ENCODE measurements at places on chromosomes 7 and 10.
A peak's percentile ranks its signal among the peaks of the same experiment; 100 is the strongest.

- DNase-seq, result no peak
- H3K27ac ChIP-seq, result no peak overlapping the region
- H3K36me3 ChIP-seq, result no peaks in the 10 kb centered on the region
- H3K4me3 ChIP-seq, result no peak overlapping the region
- no peaks in the 10 kb centered on the region for H3K4me1 ChIP-seq
These were observed 445.8 kb downstream of the PLXNA4 start for GRCh38 chr7:132130497-132130896.

DNA sequence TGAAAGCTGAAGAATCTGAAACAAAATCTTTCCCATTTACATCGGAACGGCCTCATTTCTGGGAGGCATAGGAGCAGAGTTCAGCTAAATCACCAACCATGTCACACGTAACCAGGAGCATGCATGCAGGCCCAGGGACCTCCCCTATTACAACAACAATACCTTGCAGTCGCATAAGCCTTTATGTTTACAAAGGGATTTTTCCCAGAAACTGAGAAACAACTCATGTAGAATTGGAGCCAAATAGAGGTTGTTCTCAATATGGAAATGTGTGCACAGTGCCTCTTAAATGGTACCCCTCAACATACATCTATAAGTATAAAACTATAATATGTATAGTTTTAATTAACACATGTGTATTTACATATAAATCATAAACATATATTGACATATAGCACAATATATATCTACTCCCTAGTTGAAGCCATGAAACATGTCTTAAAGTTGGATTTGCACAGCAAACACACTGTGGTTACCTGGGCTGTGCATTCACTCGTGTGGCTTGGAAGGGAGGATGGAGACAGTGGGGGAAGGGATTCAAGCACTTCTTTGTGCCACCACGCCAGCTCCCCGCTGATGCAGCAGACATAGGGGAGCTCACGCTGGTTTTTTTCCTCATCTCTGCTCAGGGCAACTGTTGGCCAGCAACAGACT, 35.0 kb upstream of the DGKI start:
- peaks cover 5% of the 10 kb centered on the region for H3K36me3 ChIP-seq
- no peak overlapping the region for H3K27ac ChIP-seq
- DNase-seq, result no peak
- H3K27me3 ChIP-seq, result no peaks in the 10 kb centered on the region

DNA sequence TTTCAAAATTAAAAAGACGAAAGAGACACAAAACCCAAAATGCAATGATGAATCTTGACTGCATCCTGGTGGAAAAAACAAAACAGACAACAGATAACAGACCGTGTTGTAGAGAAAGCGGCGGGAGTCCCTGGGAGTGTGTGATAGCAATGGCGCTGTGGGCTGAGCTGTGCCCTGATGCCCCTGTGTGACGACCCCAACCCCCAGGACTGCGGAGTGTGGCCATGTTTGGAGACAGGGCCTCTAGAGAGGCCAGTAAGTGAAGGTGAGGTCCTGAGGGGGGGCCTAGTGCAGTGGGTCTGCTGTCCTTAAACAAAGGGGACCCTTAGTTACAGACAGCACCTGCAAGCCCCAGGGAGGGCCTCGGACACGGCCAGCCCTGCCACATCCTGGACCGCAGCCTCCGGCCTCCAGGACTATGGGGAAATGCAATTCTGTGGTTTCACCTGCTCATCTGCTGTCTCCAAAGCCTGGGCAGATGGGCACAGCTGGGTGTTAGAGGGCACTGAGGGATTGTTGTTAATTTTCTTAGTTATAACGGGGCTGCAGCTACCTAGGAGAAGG, 277.7 kb downstream of the DNAJB6 start:
- no peak overlapping the region for H3K4me3 ChIP-seq
- DNase-seq, result no peak

DNA sequence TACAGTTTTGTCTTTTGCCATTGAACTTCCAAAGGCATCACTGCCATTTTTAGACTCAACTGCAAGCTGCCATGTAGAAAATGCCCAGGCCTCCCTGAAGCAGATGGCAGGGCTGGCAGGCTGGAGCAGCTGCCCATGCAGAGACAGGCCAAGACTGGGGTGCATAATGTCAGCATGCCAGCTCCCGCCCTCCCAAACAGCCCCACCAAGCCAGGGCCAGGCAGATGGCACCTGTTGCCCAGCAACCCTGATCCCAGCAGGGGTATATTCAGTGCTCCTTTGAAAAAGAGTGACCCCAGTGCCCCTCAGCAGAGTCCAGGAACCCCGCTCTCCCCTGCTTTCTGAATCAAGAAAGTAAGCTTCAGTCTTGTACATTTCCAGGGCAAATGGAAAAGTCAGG, 32.6 kb downstream of the VSTM4 start:
- no peaks in the 10 kb centered on the region for H3K36me3 ChIP-seq
- H3K27ac ChIP-seq, result no peak overlapping the region
- DNase-seq, result peak; percentile 27
- peaks cover 32% of the 10 kb centered on the region for H3K4me1 ChIP-seq
- H3K4me3 ChIP-seq, result peak overlapping the region; percentile 22
- no peaks in the 10 kb centered on the region for H3K27me3 ChIP-seq

- no peaks in the 10 kb centered on the region for H3K4me1 ChIP-seq
- no peaks in the 10 kb centered on the region for H3K36me3 ChIP-seq
- H3K27ac ChIP-seq, result no peak overlapping the region
- no peaks in the 10 kb centered on the region for H3K27me3 ChIP-seq
- no peak overlapping the region for H3K4me3 ChIP-seq
These were observed 8.5 kb upstream of the ARMS2 start for GRCh38 chr10:122445904-122446303.

DNA sequence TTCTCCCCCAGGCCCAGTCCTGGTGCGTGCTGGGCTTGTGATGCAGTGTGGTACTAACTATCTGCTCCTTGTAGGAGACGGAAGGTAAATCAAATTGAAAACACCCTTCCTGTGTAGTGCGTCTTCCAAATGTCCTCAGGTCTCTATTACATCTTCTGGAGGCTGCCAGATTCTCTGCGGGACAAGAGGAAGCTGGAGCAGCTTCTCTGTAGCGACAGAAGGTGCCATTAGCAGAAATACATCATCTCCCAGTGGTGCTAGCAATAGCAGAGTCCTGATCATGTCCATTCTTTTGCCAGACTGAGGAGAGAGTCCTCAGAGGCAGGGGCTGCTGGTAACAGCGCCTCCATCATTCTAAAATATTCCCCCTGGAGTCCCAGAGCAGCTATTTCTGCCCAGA, 675.2 kb downstream of the LRMDA start:
- H3K4me3 ChIP-seq, result no peak overlapping the region
- no peaks in the 10 kb centered on the region for H3K36me3 ChIP-seq
- no peak overlapping the region for H3K27ac ChIP-seq
- no peak for DNase-seq

DNA sequence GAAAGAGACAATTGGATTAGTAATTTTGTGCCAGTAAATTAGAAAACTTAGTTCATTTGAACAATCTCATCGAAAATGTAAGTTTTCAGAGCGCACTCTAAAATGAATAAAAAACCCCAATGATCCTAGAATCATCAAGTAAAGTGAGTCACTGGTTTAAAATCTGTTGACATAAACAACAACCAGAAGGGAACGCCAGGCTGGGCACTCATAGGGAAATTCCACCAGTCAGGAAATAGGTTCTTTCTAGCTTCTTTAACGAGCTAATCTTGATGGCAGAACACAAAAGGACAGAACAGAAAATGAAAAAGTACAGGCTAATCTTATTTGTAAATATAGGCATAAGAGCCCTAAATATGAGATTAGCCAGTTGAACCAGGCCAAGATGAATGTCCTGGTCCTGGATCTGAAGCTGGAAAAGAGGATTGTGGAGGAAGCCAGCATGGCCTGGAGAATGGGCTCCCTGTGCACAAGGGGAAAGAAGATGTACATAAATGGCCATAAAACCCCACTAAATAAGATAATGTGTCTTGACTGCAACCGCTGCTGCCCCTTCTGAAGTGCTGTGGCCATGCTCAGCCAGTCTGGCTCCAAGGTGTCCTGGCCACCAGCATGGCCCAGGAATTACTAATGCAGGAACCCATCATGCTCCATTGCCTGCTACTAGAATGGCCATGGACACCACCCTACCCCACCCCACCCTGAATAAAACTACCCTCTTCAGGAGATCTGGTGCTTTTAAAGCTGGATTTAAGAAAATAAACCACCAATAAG, 114.0 kb downstream of the WDFY4 start:
- no peak overlapping the region for H3K4me3 ChIP-seq
- no peaks in the 10 kb centered on the region for H3K4me1 ChIP-seq
- DNase-seq, result no peak
- no peak overlapping the region for H3K27ac ChIP-seq
- H3K36me3 ChIP-seq, result no peaks in the 10 kb centered on the region
- no peaks in the 10 kb centered on the region for H3K27me3 ChIP-seq

DNA sequence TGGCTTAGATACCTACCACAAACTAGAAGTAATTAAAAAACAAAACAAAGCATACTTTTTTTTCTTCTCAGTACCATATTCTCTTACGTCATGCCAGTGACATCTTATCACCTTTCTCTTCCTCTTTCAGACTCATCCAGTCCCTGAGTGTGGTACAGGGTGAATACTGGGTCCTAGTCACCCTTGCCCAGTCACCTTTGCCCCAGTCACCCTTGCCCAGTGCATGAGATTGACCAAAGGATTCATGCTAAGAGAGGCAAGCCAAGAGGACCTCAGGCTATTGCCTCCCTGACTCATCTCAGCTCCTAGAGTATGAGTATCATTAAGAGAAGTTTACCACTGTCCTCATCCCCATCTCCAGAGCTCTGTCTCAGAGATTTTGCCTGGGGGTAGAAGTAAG, 10.0 kb upstream of the TSPAN12 start:
- H3K4me1 ChIP-seq, result peaks cover 14% of the 10 kb centered on the region
- no peak overlapping the region for H3K27ac ChIP-seq
- no peak for DNase-seq
- no peak overlapping the region for H3K4me3 ChIP-seq

GRCh38 chr10:50882540-50882983, 2.9 kb downstream of the A1CF start:
- no peaks in the 10 kb centered on the region for H3K27me3 ChIP-seq
- no peak for DNase-seq
- H3K4me1 ChIP-seq, result no peaks in the 10 kb centered on the region
- no peak overlapping the region for H3K4me3 ChIP-seq
- no peaks in the 10 kb centered on the region for H3K36me3 ChIP-seq

- DNase-seq, result no peak
- peak overlapping the region; percentile 91 for H3K27ac ChIP-seq
- H3K4me3 ChIP-seq, result peak overlapping the region; percentile 83
- H3K27me3 ChIP-seq, result no peaks in the 10 kb centered on the region
- H3K36me3 ChIP-seq, result no peaks in the 10 kb centered on the region
These were observed 900 bp downstream of the MKLN1 start for GRCh38 chr7:131328377-131329175.

- no peaks in the 10 kb centered on the region for H3K36me3 ChIP-seq
- no peaks in the 10 kb centered on the region for H3K4me1 ChIP-seq
- no peak for DNase-seq
- H3K27ac ChIP-seq, result no peak overlapping the region
- no peak overlapping the region for H3K4me3 ChIP-seq
These were observed 2.2 kb downstream of the POLM start for GRCh38 chr7:44080118-44080517.

DNA sequence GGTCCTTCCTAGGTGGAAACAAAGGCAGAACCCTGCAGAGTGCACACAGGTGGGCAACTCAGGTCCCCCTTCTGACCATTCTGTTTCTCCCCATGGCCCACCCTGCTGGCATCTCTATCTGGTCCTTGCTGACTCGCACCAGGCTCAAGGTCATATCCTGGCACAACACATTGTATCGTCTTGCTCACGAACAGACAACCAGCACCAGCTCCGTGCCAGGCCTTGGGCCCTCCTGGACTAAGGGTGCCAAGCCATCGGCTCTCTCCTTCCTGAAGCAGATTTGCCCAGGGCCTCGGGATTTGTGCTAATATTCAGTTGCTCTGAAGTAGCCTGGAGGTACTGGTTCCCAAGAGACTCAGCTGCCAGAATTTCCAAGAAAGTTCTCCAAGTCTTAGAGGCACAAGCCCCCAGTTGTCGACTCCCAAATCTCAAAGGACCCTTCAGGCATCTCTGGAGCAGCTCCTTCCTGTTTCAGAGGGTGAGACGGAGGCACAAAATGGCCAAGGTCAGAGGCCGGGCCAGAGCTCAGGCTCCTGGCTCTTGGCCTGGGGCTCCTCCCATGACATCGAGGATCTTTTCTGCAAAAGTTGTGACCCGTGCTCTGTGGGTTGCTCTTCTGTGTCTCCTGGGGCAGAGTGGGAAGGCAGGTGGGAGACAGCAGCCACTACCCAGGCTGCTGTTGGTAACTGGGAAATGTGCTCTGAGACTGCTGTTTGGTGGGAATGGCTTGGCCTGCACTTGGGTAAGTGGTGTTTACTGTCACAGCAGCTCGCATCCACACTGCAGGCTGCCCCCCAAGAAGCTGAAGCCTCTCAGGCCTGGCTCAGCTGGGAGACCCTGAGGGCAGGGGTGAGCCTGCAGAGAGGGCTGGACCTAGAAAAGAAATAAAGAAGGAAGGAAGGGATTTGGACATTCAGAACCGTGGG, 121.3 kb downstream of the RGS10 start:
- H3K27me3 ChIP-seq, result no peaks in the 10 kb centered on the region
- H3K4me1 ChIP-seq, result peaks cover 17% of the 10 kb centered on the region
- no peak overlapping the region for H3K4me3 ChIP-seq
- no peaks in the 10 kb centered on the region for H3K36me3 ChIP-seq
- no peak overlapping the region for H3K27ac ChIP-seq
- no peak for DNase-seq

- H3K36me3 ChIP-seq, result no peaks in the 10 kb centered on the region
- H3K27ac ChIP-seq, result no peak overlapping the region
- H3K4me1 ChIP-seq, result peaks cover 19% of the 10 kb centered on the region
- no peaks in the 10 kb centered on the region for H3K27me3 ChIP-seq
- no peak overlapping the region for H3K4me3 ChIP-seq
These were observed 19.6 kb downstream of the GRID1 start for GRCh38 chr10:86346799-86347665.

DNA sequence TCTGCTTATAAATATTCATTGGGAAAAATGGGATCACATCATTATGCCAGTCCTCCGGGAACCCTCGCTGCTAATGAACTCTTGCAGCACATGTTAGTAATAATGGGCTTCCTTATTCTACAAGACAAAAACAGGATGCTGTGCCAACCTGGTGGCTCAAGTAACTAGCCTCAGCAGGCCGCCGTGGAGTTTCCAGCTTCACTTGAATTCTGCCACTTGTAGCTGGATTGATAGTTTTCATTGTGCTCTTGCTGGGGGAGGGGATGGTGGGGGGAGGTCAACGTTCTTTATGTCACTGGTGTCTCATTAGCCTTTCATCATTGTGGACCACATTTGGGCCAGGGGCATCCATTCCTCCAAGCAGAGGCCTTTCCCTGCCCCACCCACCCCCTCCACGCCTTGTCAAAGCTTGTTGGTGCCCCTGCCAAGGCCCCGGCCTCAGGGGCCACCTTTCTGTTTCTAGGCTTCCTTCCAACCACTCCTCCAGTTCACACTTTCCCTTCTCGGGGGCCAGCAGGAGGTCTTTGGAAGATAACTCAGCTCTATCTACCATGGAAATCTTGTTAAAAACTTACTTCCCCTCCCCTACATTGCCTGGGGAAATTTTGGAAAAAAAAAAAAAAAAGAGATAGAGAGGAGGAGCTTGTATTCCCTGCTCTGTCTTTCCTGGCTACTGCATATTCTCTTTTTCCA, 153.9 kb downstream of the BMPER start:
- no peak overlapping the region for H3K4me3 ChIP-seq
- no peak for DNase-seq
- H3K36me3 ChIP-seq, result no peaks in the 10 kb centered on the region
- H3K4me1 ChIP-seq, result peaks cover 24% of the 10 kb centered on the region

- no peaks in the 10 kb centered on the region for H3K36me3 ChIP-seq
- no peaks in the 10 kb centered on the region for H3K27me3 ChIP-seq
- no peak overlapping the region for H3K27ac ChIP-seq
- no peak overlapping the region for H3K4me3 ChIP-seq
- DNase-seq, result peak; percentile 10
These were observed 81.4 kb upstream of the CAPZA2 start for GRCh38 chr7:116780966-116781365.
